ENCODE measurements at places on chromosomes 6 and 20. TPM values are rescaled to one million over a fixed set of nuclear protein-coding genes. Genes with fewer than 3 reads are reported as not detected.

DNA sequence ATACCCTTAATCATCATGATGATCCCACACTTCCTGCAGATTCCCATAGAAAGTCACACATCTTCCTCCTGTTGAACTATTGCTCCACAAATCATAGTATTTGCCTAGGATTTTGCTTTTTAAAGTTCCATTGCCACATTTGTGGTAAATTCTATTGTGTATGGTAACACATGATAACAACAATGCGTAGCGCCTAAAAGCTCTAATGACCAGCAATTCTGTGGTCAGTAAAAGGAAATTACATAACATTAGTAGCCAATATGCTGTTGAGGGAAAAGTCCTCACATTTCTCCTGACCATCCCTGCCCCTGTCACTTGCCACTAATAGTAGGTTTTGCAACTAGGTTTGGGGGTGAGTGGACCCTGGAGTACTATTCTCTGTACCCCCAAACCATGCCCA, 31.8 kb upstream of the PDE7B start:
- no peak for DNase-seq

Gene DYNLT2
- 1.8 TPM for total RNA-seq

DNA sequence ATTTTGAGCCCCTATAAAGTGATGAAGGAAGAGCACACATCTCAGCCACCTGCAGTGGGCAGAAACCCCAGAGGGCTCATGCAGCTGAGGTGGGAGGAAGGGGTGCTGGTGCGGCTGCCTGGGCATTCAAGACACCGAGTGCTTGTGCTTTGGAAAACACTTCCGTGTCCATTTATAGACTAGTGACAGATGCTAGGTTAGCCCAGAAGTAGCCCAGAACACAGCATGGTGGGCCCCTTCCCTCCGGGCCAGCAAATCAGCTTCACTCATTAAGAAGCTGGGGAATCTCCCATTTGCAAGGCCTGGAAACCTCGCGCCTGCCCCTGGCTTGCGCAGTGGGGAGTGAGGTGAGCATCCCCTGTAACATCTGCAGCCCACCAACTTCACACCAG, 12.9 kb downstream of the BEND3 start:
- DNase-seq = no peak

Gene KIAA1755
- 0.30 TPM for total RNA-seq

Gene RHAG
- total RNA-seq = not detected

Gene TMEM200A
- not detected for total RNA-seq

Gene TRIM15
- 0.86 TPM for total RNA-seq

GRCh38 chr6:53317861-53318260, 30.9 kb downstream of the ELOVL5 start:
- no peak for DNase-seq

DNA sequence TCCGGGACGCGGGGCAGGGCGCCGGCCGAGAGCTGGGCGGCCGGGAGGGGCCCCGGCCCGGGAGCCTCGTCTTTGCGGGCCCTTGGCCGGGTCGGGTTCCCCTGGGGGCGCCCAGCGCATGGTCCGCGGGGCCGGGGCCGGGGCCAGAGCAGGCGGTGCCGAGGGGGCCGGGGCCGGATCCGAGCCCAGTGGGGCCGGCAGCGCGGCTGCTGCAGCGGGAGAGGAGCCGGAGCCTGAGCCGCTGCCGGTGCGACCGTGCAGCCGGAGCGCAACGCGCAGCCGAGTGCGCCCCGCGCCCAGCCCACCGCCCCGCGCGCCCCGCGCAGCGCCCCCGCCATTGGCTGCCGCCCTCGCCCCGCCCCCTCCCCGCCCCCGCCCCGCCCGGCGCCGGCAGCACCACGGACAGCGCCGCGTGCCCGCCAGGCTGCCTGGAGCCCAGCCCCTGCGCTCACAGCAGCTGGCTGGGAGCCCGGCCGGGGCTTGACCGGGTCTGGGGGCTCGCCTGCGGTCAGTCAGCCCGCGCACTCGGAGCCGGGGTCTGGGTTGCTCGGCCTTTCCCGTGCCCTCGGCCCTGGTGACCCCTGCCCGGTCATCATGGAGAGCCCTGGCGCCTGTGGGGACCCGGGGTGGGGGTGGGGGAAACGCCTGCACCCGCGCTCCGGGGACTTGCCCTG, at the start of gene HRH3:
TSS of gene HRH3 (minus strand) at position 287 of the 674 bp plus-strand sequence. CDS start 308 bp downstream, outside the sequence.
- DNase-seq = peak; percentile 51

GRCh38 chr6:142700032-142700431, 244.9 kb downstream of the HIVEP2 start:
- DNase-seq = no peak

Gene CYP39A1
- 5.1 TPM for total RNA-seq

GRCh38 chr20:60447703-60448102, 489.5 kb downstream of the CDH26 start:
- no peak for DNase-seq

DNA sequence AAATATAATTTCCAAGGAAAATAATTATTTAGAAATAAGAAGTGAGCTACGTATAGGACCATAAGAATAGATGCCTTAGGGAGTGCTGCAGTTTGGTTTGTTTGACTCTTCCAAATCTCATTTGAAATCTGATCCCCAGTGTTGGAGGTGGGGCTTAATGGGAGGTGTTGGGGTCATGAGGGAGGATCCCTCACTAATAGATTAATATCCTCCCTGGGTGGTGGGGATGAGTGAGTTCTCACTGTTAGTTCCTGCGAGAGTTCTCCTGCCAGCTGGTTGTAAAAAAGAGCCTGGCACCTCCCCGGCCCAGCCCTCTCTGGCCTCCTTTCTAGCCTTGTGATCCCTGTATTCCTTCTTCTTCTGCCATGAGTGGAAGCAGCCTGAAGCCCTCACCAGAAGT, 69.3 kb downstream of the RCAN2 start:
- no peak for DNase-seq
